ENCODE measurements at places on chromosomes 11 and 22.

DNA sequence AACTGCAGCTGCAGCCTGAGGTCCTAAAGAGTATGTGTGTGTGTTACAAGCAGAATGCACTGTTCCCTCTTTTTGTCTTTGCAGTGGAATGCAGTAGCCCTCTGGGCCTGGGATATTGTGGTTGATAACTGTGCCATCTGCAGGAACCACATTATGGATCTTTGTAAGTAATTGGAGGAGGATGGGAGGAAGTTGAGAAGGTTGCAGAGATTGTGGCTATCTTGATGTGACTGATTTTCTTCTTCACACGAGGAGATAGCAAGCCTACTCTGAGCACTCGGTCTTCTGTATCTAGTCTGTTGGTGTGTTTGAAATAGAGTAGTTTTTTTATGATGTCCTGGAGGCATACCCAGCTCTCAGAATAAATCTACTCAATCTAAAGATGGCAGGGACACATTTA lies 2.3 kb downstream of the RBX1 start:
- DNase-seq, result no peak

DNA sequence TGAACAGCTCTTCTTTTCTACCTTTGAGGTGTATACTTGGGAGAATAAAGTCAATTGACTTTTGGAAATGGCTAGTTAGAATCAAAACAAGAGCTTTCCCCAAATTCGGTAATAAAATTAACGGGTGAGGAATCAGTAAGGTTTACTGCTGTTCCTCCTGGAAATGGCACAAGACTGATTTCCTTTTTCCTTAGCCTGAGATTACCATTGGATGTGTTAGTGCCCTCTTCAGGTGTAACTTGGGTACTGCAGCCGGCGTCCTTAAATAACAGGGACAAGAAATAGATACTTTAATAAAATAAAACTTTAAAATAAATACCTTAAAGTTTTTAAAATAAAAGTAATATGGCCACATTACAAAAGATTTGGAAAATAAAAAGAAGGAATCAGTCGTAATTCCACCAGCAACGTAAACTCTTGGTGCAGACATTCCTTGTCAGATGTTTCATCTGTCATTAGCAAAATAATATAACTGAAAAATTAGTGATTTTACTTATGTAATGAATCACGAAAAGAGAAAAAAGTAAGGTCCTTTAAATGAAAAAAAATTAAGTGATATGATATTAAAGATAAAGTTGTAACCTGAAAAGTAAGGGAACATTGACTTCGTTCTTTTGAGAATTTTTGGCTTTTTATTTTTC lies 29.7 kb downstream of the ZFTA start:
- DNase-seq, result peak; percentile 90

GRCh38 chr11:6567371-6567745 lies 36.1 kb downstream of the RRP8 start:
- DNase-seq, result no peak

GRCh38 chr11:13215149-13215548 lies 62.4 kb upstream of the BMAL1 start:
- DNase-seq, result peak; percentile 42

- DNase-seq, result no peak
These were observed 963.6 kb downstream of the BRD1 start for GRCh38 chr22:48863965-48864528.

DNA sequence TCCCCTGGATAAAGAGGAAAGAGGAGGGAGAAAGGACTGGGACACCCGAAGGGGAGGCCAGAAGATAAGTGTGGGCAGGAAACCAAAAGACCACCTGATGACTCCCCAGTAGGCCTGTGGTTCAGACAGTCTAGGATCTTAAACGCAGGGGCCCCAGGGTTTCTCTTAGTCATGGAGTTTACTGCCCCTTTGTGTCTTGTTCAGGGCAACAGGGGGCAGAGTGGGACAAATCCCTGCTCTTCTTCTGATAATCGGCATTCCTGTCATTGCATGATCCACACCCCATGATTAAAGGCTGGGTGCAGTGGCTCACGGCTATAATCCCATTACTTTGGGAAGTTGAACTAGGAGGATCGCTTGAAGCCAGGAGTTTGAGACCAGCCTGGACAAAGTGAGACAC lies 4.7 kb upstream of the TMPRSS13 start:
- DNase-seq, result no peak

- no peak for DNase-seq
These were observed 52.8 kb upstream of the CCDC188 start for GRCh38 chr22:20203552-20204201.

DNA sequence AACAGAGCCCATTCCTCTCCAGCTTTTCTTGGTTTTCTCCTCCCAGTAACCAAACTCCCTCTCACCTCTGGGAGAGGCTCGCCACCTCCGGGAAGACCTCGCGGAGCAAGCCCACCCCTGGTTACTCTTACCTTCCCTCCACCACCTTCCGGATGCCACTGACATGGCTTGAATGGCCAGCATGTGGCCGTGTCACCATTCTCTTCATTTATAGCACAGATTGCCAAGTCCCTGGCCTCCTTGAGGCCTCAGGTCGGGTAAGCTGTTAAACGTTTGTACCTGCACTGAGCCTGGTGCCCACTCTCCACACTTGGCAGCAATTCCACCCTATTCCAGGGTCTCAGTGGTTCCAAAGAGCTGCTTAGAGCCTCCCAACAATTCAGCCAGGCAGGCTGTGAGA lies 8.0 kb upstream of the FXYD2 start:
- no peak for DNase-seq

GRCh38 chr11:119421941-119422808 lies 797 bp downstream of the THY1 start:
- no peak for DNase-seq

DNA sequence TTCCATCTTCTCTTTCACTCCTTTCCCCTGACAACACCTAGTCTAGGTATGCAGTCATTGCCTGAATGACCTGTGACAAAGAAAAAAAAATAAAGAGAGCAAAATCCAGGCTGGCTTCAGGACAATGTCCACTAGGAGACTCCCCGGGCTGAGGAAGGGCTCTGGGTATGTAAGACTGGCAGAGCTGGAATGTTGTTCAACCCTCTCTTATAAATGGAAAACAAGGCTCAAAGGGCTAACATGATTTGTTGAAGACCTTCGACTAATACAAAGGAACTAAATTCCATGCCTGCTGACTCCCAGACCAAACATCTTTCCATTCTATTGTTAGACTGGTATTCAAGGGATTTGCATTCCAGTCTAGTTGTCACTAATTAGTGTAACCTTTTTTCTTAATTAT lies 122.2 kb downstream of the ARL14EP start:
- no peak for DNase-seq

GRCh38 chr11:123407130-123407995 lies 22.7 kb upstream of the GRAMD1B start:
- DNase-seq, result peak; percentile 87

DNA sequence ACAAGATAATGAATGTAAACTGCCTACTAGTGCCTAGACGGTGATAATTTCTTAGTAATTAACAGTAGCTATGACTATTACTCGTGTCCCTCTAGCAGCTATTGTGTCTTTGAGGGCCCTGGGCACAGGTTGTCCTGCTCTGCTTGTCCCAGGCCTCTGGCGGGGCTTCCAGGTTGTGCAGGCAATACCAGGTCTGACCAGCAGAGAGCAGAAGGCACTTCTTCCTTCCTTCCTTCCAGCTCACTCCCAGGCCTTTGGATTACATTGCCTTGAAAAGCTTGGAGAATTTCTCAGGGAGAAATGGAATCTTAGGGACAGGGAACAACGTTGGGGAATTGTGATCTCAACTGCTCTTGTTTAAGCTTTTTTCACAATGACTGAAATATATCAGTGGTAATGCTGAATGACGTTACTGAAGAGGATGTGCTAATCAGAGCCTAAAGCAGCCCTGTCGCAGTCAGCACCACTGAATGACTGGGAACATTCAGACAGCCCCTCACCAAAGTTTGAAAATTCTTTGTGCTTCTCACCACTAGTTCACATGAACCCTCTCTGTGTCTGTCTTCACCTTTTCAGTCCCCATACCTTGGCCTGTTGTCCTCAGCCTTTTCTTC lies 8.4 kb upstream of the CCKBR start:
- DNase-seq, result peak; percentile 73

- peak; percentile 47 for DNase-seq
These were observed 15.8 kb upstream of the OMP start for GRCh38 chr11:77086521-77087472.

- DNase-seq, result no peak
These were observed 6.2 kb upstream of the KCNE3 start for GRCh38 chr11:74473382-74474173.

DNA sequence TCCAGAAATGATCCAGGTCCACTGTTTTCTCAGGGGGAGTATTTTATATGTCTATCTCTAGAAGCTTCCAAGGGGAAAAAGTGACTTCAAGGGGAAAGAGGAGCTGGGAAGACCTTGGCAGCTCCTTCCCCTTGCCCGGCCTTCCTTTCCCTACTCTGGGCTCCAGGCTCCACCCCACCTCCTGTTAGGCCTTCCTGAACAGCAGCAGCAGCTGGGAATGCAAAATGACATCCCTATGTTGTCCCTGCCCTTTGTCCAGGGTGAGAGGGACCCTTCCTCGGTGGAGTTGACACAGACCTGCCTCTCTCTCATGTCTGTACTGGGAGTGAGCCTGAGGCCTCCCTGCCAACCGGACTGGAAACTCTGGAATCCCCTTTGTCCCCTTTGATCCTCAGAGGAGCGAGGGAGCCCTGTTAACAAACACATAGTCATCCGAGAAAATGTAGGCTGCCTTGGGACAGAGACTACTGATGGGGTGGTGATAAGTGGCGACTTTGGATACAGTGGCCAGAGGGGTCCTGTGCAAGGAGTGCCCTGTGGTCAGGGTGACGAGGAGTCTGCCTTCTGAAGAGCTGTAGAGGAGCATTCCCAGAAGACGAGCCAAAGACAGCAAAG lies 9.0 kb upstream of the MALAT1 start:
- DNase-seq, result peak; percentile 60

GRCh38 chr11:6431861-6432260 lies 8.9 kb downstream of the HPX start:
- DNase-seq, result peak; percentile 50

GRCh38 chr11:65654375-65655349 lies 8.1 kb downstream of the RELA start:
- no peak for DNase-seq

DNA sequence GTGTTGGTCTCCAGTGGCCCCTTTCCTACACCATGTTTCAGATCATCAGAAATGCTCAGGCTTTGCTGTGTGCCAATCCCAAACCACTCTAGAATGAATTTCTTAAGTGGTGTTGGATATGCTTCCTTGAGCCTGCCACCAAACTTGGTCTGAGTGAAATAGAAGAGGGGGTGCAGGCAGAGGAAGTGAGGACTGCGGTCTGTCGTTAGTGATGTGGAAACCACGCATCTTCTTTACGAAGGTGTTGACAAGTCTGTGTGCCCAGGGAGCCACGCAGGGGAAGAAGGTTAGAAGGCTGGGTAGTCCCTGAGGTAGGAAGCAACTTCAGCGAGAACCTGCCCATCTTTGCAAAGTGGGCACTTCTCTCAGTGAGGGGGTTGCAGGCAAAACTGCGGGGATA lies 187.4 kb upstream of the NAV2 start:
- DNase-seq, result no peak

DNA sequence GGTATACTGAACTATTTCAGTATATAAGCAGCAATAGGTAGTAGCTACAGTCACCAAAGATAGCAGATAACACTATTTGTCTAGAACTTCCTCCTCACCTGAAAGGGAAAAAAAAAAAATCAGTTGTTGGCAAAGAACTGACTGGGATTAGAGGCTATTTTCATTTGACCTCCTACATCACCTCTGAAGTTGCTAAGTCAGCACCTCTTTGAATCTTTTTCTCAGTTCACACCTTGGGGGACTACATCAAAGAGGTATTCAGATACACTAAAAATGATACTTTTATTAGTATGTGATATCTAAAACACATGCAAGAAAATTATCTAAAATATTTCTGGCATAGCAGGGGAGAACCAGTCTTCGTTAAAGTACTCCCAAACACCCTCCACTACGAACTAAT lies 16.2 kb downstream of the MSANTD2 start:
- no peak for DNase-seq

GRCh38 chr11:59172345-59173079 lies 580 bp downstream of the DTX4 start:
- no peak for DNase-seq

GRCh38 chr11:70542406-70542805 lies 144.1 kb downstream of the CTTN start:
- DNase-seq, result no peak

DNA sequence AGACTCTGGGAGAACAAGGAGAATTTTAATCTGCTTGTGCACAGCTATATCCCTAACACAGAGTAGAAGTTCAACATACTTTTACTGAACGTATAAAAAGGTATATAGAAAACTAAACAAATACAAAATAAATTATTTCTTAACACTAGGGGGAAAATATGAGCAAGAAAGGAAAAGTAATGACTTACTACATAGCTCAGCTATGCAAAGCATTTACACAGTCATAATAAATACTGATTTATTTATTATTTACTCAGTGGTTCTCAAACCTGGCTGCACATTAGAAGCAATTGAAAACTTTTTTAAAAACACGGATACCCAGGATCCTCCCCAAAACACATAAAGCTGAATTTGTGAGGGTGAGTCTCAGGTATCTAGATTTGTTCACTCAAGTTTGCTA lies 182.5 kb downstream of the TTC28 start:
- DNase-seq, result peak; percentile 8

DNA sequence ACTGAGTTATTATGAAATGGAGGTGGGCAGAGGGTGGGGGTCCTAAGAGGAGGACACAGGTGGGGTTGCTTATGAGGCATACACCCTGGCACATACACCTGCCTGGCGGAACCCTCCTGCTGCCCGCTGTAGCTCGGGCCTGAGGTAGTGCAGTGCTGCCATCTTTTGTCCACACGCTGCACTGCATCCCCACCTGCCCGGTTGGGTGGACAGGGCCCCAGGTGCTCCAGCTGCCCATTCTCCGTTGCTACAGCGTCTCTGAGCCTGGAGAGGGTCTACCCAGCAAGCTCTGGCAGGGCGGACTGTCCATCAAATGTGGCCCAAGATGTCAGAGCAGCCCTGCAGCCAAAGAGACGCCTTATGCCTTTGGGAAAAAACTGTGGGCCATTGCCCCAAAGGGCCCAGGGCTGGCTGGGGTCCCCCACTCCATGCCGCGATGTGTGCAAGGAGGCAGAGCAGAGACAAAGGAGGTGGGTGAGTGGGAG lies 131.2 kb downstream of the BUD13 start:
- peak; percentile 31 for DNase-seq

GRCh38 chr22:48445113-48445827 lies 1382.4 kb downstream of the BRD1 start:
- no peak for DNase-seq

GRCh38 chr11:111870113-111870512 lies 1.3 kb downstream of the ALG9 start:
- DNase-seq, result no peak

GRCh38 chr11:9047964-9048523 lies 43.4 kb downstream of the SCUBE2 start:
- DNase-seq, result peak; percentile 55
